ENCODE measurements at places on chromosomes 7 and 10.

- DNase-seq: peak; percentile 55
Measured at GRCh38 chr10:103564776-103565520, 71.4 kb downstream of the NEURL1 start.

GRCh38 chr7:116630357-116630756 is 41.6 kb upstream of the MET start:
- no peak for DNase-seq

GRCh38 chr10:118701529-118702323 is 53.0 kb downstream of the CACUL1 start:
- DNase-seq: no peak

GRCh38 chr10:29642990-29643389 is 8.2 kb upstream of the SVIL start:
- no peak for DNase-seq

Measured in stimulated activated CD4-positive, alpha-beta T cell treated with anti-CD3 and anti-CD28 coated beads, Interleukin-1b, Interleukin-23, amount 100 ng/mL, for 48 hours (primary cell).